ENCODE measurements at places on chromosomes 2 and 18.

- DNase-seq, result no peak
These were observed 257.3 kb downstream of the BCL2 start for GRCh38 chr18:63062246-63062645.

DNA sequence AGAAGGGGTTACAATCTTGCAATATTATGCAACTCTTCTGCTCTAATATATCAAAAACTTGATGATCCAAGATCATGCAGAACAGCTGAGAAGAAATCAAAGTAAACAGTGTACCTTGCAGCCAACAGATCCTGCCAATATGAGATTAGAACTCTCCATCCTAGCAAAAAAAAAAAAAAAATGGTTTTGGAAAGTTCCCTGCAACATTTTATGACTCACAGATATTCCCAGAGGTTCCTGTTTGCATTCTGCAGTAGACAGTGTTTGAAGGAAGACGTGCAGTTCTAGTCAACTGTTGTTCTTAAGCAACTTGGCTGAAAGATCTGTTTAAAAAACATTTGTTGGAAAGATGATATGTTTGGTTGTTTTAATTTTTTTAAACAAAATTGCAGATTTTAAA, 103.6 kb upstream of the WDR75 start:
- DNase-seq, result no peak

GRCh38 chr2:187612857-187613256, 58.6 kb upstream of the TFPI start:
- DNase-seq, result no peak

DNA sequence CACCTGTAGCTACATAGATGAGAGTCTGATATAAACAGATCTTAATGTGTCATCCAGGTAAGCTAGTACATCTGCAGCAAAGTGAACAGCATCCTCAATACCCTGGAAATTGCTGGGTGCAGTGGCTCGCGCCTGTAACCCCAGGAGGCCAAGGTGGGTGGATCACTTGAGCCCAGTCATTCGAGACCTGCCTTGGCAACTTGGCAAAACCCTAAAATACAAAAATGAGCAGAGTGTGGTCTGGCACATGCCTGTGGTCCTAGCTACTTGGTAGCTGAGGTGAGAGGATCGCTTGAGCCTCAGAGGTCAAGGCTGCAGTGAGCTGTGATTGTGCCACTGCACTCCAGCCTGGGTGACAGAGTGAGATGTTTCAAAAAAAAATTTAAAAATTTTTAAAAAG, 233.9 kb upstream of the SP5 start:
- no peak for DNase-seq

DNA sequence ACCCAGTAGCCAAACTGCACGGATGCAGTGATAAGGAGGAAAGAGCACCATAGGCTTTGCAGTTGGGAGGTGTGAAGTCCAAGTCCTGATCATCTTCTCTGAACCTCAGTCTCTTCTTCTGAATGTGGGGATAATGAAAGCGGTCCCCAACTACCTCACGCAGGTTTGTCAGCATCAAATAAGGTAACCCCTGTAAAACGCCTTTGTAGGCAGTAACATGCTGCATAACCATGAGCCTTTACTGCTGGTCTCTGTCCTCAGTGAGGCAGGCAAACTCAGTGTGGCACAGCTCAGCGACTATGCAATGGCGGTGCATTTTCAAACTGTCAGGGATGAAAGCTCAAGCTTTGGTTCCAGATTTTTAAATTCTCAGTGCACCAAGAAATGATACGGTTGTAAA, 46.1 kb downstream of the DNMT3A start:
- no peak for DNase-seq

DNA sequence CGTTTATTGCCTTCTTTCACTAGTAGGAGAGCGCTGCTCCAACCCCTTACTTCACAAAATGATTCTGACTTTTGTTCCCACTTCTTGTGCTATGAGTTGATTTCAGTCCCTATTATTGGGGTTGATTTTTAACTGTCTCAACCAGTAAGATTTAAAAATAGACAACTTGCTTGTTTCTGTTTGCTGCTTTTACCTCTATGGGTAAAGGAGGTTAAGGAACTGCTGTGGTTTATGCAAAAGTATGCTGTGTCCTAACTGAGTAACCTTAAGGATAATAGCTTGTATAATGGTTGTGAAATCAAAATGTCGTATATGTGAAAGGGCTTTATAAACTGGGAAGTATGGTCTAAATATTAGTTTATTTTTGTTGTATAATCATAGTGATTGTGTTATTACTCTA, 22.6 kb downstream of the ALMS1 start:
- DNase-seq, result no peak

DNA sequence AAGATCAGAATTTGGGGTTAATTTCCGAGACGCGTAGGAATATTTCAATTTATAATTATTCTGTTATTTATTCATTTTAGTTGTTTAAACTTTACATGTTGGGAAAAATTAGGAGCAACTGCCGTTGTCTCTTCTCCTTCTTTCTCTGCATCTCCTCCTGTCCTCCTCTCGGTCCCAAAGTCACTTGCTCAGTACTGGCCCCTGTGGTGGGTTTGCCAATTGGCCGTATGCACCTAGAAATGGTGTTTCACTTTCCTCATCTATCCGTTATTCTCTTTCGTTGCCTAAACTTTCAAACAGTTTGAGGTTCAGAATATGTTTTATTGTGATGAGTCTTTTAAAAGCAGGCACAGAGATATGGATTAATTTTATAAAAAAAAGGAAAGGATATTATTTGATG, 517.9 kb downstream of the PLCL1 start:
- no peak for DNase-seq

DNA sequence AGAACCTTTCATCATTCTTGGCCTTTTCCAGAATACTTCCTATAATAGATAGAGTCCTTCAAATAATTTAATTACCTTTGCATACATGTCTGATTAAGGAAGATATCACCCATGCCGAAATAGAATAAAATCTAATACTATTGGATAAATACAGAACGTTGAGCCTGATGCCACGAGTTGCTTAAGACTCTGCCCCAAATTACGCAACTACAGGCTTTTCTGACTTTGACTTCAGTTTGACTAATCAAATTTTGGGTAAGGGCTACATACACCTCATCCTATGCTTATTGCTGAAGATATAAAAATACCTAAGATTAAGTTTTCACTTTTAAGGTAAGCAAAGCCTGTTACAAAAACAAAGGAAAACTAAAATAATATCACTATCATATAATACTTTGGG, 1065.1 kb upstream of the NRXN1 start:
- DNase-seq, result no peak

GRCh38 chr18:58542426-58543159, 86.3 kb downstream of the ALPK2 start:
- no peak for DNase-seq

DNA sequence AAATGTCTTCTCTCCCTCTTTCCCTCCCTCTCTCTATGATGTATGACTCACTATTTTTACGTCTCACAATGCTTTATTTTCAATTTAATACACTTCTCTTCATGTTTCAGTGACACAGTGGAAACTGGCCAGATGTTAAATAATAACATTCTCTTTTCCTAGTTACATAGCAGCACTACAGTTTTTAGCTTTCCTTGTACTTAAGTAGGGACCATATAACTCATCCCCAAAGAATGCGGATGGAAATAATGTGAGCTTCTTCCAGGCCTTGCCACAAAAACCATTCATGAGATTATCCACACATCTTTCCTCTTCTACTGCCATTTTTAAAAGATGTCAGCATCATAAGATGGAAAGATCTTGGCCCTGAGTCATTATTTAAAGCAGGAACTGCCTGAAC, 789.4 kb downstream of the LRP1B start:
- DNase-seq, result no peak
